ENCODE measurements at places on chromosomes 3 and 15. TPM values are rescaled to one million over a fixed set of nuclear protein-coding genes. Genes with fewer than 3 reads are reported as not detected.

The SLC22A14 gene
- 0.11 TPM for total RNA-seq

The IL20RB gene
- 1.1 TPM for total RNA-seq

The C3orf85 gene
- not detected for total RNA-seq

The LRRC2 gene
- 0.05 TPM for total RNA-seq

The IL17RB gene
- 2.9 TPM for total RNA-seq

DNA sequence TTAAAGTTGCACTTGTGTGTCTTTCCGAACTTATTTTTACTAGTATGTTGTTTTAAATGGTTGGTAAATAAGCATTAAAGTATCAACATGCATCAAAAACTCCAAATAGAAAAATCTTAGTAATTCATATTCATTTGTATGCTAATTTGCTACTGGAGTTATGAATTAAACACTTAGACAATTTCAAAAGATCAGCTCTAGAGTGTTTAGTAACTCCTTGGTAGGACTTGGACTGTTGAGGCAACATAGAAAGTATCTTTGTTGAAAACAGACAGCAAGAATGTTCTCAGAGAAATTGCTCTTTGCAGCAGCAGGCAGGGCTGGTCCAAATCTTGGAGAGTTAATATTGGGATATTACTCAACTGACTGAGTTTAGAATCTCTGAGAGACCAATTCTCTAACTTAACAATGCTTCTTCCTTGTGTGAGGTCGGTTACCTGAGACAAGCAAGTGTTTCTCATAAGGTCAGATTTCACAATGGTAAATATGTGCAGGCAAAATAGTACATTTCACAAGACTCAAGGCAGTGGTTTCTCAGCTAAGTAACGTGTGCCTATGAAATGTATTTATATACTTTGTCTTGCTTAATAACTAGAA is 147.8 kb upstream of the IL12A start:
- ATAC-seq, result no peak

GRCh38 chr3:69880069-69880640 is 119.4 kb upstream of the SAMMSON start:
- no peak for ATAC-seq

DNA sequence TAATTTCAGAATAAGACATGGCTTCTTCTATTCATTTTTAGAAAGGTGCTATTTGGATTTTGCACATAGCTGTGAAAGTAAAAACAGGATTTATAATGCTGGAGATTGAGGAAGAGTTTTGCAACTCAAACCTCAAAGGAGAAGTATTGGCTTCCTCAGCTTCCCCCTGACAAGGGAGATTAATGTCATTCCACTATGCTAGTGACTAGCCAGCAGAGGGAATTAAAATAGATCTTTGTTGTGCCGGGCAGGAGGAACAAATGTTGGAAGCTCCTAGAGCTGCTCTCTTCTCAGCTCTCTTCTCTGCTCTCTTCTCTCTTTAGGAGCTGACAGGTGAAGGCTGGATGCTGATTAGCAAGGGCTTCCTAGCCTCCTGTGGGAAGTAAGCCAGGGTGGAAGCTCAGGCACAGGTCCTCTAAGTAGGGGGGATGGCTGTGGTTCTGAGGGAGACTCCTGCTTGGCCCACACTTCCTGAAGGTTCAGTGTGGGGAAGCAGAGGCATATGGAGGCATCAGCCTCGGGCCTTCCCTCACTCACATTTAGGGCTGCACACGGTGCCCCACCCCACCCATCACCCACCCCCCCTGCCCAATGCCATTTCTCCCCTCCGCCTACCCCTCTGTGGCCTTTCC is 29.6 kb downstream of the CX3CR1 start:
- ATAC-seq, result peak; percentile 22

DNA sequence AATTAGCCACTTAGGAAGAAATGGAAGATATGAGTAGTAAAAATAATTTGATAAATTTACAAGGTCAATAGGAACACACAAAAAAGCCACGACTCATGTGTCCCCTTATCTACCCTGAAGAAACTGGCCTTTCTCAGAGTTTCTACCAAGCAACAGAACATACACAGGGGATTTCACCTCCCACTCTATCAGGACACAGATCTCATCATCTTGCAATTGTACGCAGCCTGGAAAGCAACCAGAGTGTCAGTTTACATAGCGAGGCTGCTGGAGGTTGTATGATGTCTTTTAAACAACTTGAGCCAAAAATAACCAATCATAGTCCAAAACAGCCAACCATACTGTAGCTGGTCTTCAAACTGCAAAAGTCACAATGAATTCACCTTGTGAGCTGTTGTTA is 19.7 kb upstream of the LMOD3 start:
- ATAC-seq, result no peak

- ATAC-seq, result no peak
Observed at GRCh38 chr15:74866090-74866489, 7.1 kb downstream of the SCAMP2 start.

- no peak for ATAC-seq
Observed at GRCh38 chr3:112376992-112377391, 44.0 kb downstream of the CD200 start.

DNA sequence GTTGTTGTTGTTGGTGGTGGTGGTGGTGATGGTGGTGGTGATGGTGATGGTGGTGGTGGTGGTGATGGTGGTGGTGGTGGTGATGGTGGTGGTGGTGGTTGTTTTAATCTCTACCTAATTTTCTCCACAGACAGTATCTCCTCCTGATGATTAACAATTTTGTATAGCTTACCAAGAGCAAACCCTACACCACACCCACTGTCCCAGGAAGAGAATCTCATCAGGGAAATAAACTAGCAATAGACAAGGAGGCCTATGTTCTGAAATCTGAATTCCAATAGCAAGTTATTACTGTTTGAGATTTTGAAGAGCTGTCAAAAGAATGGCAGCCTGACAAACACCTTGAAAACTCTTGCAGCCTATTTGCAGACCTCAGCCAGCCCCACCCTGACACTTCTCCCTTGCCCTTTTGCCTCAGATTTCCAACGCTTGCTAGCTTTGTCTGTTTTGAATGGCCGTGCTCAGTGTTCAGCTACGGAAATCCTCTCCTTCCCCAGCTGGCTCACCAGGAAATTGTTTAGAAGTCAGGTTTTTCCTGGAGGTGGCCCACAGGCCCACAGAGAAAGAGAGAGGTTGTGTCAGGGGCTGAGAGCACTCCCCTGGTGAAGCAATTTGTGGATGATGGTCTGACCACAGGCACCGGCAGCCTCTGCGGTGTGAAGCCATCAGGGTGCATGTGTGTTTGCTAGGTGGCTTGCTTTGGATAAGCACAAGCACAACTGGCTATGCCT is 101.6 kb downstream of the MAGI1 start:
- no peak for ATAC-seq

DNA sequence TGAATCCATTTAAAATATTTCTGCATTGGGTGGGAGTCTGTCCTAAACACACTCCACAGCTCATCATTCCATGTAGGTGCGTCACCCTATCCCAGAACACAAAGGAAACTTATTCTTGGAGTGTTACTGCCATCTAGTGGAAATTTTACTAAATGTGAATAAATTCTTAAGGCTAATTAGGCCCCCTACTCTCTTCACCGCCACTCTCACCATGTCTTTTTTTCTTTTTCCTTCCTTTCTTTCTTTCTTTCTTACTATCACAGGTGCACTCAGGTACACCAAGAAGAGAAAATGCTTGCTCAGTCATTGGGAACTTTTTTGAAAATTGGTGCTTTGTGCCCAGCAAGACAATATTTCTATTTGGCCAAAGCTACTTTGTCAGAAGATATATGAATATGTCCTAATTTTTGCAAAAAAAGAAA is 26.4 kb upstream of the ATP8B4 start:
- ATAC-seq, result peak; percentile 83

DNA sequence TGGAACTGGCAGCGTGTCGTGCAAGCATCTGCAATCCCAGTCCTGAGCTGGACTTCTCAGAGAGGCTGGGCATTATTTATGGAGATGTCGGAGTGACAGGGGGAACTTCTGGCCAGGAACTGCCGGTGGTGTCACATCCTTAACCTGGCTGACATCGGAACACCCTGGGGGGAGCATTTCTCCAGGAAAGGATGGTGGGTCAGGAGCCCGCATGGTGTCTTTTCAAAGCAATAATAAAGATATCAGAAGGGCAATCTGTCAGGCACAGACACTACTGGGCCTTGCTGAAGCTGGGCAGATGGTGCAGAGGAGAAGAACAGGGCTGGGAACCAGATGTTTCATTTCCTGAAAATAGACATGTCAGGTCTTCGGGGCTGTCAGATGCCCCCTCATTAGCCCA is 133.5 kb downstream of the WNT7A start:
- ATAC-seq, result no peak

- peak; percentile 78 for ATAC-seq
Observed at GRCh38 chr15:39459548-39459947, 121.3 kb upstream of the THBS1 start.

DNA sequence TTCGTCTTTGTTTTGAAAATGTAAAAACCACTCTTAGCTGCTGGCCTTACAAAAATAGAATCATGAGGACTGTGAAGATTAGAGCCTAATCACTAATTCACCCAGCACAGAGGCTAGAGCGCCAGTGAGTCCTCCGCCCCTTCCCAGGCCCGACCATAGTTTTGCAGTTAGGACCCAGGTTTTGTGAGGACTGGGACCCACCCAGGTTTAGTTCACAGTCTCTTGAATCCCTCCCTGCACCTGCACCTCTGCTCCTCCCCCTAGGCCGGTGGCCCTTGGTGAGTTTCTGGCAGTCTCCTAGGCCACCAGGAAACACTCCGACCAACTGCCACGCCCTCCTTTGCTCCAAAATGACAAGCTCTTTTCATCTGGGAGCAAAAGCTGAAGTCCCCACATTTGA is 136.0 kb upstream of the CCDC54 start:
- peak; percentile 34 for ATAC-seq

DNA sequence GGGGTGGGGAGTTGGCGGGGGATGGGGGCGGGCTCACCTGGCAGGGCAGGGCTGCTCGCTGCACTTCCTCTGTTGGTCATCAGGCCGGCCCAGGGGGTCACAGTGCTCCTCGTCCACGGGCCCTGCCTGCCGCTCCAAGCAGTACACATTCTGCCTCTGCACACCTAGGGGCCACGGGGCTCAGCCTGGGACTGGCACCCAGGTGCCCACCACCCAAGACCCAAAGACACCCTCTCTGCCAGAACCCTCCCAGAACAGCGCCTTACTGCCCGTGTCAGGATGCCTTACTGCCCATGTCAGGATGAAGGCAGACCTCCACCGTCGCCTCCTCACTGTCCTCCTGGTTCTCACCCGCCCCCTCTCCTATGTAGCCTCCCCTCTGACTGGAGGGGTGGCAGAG is 43.2 kb downstream of the ADAMTS7 start:
- no peak for ATAC-seq

GRCh38 chr15:47300596-47300995 is 416.7 kb upstream of the SEMA6D start:
- ATAC-seq, result no peak

DNA sequence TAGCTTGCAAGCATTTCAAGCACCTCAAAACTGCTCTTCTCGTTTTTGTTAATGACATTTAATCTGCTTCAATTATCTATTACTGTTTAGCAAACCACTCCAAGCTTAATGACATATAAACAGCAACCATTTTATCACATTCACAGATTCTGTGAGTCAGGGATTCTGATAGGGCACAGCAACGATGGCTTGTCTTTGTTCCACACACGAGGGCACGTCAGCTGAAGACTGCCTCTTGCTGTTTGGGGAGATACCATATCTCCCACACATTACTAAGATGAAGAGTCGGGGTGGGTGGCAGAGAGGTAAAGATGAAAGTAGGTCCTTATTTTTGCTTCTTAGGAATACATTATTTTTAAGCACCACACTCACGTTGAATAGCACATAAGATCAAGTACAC is 19.3 kb downstream of the CPOX start:
- no peak for ATAC-seq
